Stimulated activated CD8-positive, alpha-beta memory T cell treated with anti-CD3 and anti-CD28 coated beads, Interleukin-7, amount 100 ng/mL, for 48 hours (primary cell): ENCODE measurements at places on chromosomes 12 and 14.

- no peak for DNase-seq
Measured at GRCh38 chr12:53970451-53970850, 2.5 kb upstream of the HOXC11 start.

- no peak for DNase-seq
Measured at GRCh38 chr12:51067229-51067628, 16.2 kb downstream of the CSRNP2 start.

DNA sequence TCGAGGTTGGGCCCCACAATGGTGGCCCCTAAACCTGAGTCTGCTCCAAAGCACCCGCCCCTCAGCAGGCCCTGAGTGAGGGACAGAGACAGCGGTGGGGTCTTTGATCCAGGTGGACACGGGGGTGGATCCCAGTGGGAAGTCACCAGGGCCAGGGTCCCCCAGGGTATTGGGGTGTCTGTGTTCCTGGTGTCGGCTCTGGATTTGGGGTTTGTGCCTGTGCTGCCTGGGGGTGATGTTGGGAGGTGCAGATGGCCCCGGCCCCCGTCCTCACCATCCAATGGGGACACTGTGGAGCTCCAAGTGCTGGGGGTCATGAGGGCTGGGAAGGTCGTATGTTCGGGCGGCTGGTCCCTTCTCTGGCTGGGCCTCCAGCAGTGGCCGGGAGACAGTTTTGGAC, 354.2 kb downstream of the TMEM121 start:
- no peak for DNase-seq

- no peak for DNase-seq
Measured at GRCh38 chr14:88515499-88516221, 39.1 kb downstream of the PTPN21 start.

DNA sequence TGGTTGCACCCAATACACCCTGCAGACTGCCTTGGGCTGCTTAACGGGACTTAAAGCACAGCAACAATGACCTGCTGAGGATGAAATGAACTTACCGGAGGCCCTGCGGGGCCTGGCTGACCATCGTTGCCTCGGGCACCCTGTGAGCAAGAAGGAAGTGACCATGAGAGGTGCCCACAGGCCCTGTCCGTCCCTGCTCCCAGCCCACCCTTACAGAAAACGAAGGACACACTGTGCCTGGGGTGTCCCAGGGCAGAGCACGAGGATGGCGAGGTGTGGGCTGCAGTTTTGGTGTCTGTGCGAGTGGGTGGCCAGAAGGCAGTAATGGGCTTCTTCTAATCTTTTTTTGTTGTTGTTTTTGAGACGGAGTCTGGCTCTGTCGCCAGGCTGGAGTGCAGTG, 14.6 kb downstream of the COL2A1 start:
- no peak for DNase-seq

DNA sequence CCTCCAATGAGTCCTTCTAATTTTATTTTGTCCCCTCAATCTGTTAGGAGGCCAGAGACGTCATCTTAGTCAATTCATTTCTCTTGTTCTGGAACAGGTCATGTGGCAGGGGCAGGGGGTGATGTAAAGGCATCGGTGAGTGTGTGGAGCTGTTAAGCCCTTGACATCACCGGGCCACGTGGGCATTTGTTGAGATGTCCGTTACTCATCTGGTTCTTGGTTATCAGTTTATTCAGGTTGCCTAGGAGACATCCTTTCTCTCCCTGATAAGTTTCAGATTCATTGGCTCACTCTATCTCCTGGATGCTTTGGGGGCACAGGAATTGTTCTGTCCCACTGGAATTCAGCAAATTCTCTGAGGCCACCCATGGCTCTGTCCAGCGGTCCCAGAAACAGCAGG, 33.6 kb upstream of the SEL1L start:
- no peak for DNase-seq
